ENCODE measurements at places on chromosomes 3 and 15.
A peak's percentile ranks its signal among the peaks of the same experiment; 100 is the strongest.

DNA sequence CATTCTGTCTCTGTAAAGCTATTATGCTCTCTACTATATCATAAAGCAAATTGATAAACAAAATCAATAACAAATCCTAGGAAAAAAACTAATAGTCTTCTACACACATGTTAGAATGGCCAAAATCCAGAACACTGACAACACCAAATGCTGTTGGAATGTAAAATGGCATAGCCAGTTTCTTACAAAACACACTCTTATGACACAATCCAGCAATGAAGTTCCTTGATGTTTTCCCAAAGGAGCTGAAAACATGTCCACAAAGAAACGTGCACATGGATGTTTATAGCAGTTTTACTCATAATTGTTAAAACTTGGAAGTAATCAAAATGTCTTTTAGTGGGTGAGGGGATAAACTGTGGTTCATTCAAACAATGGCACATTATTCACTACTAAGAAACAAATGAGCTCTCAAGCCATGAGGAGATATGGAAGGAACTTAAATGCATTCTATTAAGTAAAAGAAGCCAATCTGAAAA lies 32.7 kb downstream of the CADM2 start:
- no peak for DNase-seq

GRCh38 chr3:17478673-17479072 lies 263.8 kb downstream of the TBC1D5 start:
- DNase-seq = no peak

DNA sequence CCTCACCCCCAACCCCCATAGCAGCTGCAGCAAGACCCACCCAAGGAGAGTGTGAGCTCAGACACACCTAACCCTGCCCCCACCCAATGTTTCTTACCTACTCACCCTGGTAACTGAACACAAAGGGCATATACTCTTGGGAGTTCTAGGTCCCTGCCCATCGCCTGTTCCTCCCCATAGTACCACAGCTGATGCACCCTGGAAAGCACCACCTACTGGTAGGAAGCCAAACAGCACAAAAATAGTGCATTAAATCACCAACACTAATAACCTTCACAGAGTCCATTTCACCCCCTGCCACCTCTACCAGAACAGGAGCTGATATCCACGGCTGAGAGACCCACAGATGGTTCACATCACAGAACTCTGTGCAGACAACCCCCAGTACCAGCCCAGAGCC lies 245.2 kb downstream of the EFHB start:
- no peak for DNase-seq

- DNase-seq = no peak
Measured at GRCh38 chr3:46318207-46318927, 35.5 kb upstream of the CCR2 start.

DNA sequence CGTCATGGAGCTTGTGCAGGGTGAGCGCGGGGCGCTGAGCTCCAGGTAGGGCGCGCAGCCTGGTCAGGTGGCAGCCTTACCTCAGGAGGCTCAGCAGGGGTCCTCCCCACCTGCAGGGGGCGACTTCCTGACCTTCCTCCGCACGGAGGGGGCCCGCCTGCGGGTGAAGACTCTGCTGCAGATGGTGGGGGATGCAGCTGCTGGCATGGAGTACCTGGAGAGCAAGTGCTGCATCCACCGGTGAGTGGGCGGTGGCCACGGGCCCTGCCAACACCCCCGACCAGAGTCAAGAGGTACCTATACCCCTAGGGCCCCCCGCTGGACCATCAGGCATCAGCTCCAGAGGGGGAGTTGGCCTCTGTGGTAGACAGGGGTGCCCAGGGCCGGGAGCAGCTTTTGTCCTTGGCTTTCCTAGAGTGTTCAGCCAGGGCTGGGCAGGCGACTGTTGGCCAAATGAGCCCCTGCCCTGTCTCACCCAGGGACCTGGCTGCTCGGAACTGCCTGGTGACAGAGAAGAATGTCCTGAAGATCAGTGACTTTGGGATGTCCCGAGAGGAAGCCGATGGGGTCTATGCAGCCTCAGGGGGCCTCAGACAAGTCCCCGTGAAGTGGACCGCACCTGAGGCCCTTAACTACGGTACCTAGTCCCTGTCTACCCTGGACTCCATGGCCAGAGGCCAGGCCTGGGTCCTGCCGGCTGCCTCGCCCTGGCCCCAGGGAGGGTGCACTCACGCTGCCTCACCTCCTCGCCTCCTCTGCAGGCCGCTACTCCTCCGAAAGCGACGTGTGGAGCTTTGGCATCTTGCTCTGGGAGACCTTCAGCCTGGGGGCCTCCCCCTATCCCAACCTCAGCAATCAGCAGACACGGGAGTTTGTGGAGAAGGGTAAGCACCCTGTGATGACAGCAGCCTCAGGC lies 9.1 kb downstream of the FES start:
- DNase-seq = no peak

DNA sequence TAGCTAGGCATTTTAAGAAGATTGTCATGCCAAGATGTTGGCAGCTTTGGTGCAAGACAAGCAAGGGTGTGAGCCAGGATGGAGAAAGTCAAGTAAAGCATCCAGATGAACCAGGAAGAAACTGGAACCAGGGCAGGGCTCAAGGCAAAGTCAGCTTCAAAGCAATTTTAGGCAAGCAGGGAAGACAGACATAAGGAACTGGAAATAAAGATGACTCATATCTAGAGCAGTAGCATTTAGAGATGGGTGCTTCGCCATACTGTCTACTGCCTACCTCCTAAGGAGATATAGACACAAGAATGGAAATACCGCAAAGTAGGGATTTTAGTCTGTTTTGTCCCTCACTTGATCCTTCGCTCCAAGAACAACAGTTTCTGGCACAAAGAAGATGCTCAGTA lies 59.9 kb downstream of the RYR3 start:
- DNase-seq = no peak

- DNase-seq = peak; percentile 55
Measured at GRCh38 chr3:46705022-46705530, 3.9 kb downstream of the TMIE start.

DNA sequence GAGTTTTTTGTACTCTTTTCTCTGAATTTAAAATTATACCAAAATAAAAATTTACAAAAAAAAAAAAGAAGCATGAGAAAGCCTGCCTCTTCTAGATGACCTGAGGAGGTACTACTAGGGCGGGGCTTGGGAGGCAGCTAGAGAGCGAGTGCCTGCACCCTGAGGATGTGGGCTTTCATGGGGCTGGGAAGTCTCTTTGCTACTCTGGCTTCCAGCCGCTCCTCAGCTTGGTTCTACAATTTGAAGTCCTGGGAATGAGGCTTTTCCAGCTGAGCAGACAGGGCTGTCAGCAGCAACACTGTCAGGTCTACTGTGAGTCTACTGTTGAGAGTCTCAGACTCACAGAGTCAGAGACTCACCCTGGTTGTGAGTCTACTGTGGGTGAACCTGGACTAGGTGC lies 8.2 kb upstream of the PSTPIP1 start:
- DNase-seq = no peak
